Activated CD4-positive, alpha-beta T cell treated with anti-CD3 and anti-CD28 coated beads for 1 hour (primary cell): ENCODE measurements at places on chromosomes 3 and 15.

DNA sequence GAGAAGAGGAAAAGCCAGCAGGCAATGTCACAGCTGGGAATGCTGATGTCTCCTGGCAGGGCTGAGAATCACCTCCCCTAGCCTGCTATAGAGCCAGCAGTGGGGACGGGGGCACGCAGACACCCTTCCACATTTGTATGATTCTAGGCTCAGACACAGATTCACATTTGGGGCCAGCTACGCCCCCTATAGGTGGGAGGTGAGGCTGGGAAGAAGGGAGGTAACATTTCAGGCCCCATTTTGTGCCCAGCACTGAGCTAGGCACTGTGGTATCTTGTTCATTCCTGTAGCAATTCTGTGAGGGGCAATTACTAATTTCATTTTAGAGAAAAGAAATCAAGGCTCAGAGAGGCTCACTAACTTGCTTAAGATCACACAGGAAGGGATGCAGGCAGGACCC, 15.9 kb upstream of the ACAD9 start:
- no peak for DNase-seq

- no peak for DNase-seq
These were observed 4.4 kb downstream of the CPLX3 start for GRCh38 chr15:74830868-74831267.

DNA sequence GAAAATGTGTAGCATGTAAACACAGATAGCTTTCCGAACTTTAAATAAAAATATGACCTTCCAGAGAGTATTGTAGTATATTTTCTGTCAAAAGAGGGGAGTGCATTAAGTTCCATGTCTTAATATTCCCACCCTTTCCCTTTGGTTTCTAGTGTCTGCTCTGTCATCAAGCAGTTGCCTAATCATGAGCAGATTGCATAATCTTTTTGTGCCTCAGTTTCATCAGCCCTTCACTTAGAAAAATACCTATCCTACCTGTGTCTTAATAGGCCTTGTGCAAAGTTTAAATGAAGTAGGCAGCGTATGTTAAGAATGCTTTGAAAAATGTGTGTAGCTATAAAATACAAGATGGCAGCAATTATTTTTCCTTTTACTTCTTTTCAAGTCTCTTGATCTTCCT, 52.8 kb downstream of the CALML4 start:
- DNase-seq: no peak

DNA sequence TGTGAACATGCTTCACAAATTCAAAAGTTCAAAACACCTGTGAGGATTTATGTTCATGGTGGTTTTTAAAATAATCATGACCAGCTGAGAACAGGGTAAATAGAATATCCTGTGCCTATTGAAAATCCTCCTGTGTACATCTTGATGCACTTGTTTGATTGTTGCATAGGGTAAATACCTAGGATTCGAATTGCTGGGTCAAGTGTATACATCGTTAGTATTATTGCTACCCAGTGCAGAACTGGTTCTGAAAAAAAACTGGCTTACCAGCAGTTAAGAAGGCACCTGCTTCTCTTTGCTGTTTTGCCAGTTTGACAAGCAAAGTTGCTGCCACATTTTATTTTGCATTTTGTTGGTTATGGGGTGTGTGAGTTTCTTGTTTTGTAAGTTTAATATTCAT, 272.6 kb downstream of the CLSTN2 start:
- no peak for DNase-seq

GRCh38 chr3:75220932-75221331, 443.2 kb upstream of the FRG2C start:
- DNase-seq: no peak
